IMR-90 (cell line): ENCODE measurements at places on chromosomes 16 and 17.

- H3K27ac ChIP-seq = peak overlapping the region; percentile 53
- H3K4me3 ChIP-seq = peak overlapping the region; percentile 21; the same call in 1 of the 2 replicates
- DNase-seq = no peak
- no peaks in the 10 kb centered on the region; the same call in 1 of the 2 replicates for H3K36me3 ChIP-seq
- H3K27me3 ChIP-seq = no peaks in the 10 kb centered on the region
Measured at GRCh38 chr17:17751489-17752088, 70.3 kb downstream of the RAI1 start.

DNA sequence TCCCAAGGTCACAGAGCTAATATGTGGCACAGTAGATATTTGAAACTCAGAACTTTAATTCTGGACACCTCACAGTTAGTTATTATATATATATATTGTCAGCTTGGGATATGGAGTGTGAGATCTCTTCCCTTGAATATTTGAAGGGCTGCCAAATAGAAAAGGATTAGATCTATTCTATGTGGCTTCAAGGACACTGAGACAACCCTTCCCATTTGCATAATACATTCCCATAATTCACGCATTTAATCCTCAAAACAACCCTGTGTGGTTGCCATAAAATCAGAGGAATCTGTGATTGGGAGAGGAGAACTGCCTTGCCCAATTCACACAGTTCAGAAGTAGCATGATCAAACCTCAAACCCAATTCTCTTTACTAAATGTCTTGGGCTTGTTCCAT lies 365.8 kb upstream of the DYNLRB2 start:
- H3K27me3 ChIP-seq = no peaks in the 10 kb centered on the region
- no peaks in the 10 kb centered on the region for H3K36me3 ChIP-seq
- DNase-seq = no peak
- peaks cover 12% of the 10 kb centered on the region; the same call in 1 of the 2 replicates for H3K4me1 ChIP-seq

DNA sequence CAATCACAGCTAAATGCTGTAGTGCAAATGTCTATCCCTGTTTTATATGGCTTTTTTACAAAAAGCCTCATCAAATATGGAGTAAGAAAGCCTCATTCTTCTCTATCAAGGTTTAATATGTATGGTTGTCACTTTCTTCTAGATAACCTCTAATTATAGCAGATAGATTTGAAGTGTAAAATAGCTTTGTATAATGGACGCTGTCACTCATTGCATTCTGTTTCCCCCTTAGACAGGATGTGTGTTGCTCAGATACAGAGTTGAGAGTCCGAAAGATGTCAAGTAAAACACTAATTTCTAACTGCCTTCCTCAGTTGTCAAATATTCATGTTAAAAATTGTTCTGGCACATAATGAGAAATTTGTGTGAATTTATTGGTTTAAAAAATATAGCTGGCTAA lies 88.0 kb downstream of the NLK start:
- no peak for DNase-seq
- peak overlapping the region; percentile 9; the same call in 1 of the 2 replicates for H3K27ac ChIP-seq
- H3K4me3 ChIP-seq = no peak overlapping the region
- H3K36me3 ChIP-seq = peaks cover 12% of the 10 kb centered on the region
- no peaks in the 10 kb centered on the region for H3K27me3 ChIP-seq

DNA sequence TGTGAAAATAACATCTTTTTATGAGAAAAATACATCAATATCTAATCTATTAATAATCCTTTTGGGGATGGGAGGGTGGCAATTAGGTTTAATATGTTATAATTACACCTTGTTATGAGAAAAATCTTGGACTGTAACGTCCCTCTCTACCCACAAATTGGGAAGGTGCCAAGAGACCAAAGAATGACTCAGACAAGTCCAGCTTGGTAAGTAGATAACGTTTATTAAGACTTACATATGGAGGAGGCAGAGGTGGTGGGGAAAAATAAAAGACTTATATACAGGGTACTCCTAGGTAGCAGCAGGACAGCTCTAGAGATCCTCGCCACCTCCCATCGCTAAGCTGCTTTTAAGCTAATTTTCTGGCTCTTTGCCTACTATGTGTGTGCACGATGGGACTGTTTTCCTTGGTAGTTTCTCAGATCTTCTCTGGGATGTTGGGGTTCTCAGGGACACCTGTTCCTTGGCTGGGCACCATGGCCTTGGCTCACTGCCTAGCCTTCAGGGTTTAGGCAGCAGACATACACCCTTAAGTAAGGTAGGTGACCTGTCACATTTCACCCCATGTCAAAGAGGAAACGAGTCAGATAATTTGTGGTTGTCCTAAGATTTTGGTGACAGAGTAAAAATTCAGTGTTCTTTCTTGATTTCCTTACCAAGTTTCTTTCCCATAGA lies 31.5 kb downstream of the RBL2 start:
- peaks cover 3% of the 10 kb centered on the region for H3K4me1 ChIP-seq
- no peak overlapping the region for H3K27ac ChIP-seq
- peaks cover 34% of the 10 kb centered on the region for H3K36me3 ChIP-seq
- peak; percentile 80 for DNase-seq
- H3K27me3 ChIP-seq = no peaks in the 10 kb centered on the region
- H3K4me3 ChIP-seq = no peak overlapping the region

DNA sequence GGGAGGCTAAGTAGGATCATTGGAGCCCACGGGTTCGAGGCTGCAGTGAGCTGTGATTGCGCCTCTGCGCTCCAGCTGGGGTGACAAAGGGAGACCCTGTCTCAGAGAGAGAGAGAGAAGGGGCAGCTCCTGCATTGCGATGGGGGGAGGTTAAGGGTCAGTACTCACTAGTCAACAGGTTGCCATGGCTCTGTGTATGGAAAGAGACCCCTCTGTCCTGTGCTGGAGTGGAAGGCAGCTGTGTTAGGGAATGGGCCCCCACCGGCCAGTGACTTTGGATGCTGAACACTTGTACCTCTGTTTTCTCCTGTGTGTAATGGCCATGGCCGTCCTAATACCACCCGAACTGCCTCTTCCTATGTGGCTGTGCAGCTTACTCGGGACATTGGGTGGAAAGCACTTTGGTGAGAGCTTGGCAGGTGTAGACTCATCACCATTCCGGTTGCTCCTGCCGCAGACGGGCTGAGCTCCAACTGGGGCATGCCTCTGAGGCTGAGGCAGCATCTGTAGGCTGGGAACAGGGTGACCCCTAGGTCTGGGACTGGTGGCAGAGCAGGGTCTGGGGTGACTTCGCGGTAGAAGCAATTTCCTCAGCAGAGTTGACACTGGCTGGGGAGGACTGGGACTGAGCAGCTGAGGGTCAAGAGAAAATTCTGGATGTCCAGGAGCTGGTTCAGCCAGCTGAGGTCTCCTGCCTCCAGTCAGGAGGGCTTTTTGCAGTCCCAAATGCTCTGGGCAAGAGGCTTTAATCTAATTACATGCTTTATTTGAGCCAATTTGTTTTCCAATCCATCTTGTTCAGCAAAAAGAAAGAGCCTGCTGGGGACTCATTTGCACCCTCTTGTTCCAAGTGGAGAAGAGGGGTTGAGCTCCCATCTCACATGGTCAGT lies 184.5 kb downstream of the NTN1 start:
- H3K4me1 ChIP-seq = no peaks in the 10 kb centered on the region; the same call in 1 of the 2 replicates
- no peaks in the 10 kb centered on the region for H3K36me3 ChIP-seq
- peaks cover 17% of the 10 kb centered on the region; the same call in 1 of the 2 replicates for H3K27me3 ChIP-seq

DNA sequence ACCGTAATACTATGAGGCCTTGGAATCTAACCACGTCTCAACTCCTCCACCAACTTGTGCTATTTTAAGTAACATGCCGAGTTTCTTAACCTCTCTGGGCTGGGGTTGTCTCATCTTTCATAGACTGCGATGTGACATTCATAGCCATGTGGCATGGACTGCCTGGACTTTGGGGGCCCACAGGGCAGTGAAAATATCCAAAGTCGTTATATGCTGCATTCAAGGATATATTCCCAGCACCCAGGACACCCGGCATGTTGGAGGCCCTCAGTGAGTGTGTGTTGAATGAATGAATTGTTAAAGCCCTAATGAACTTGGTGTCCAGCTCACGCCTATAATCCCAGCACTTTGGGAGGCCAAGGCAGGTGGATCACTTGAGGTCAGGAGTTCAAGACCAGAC lies 203.1 kb downstream of the CBLN1 start:
- H3K27ac ChIP-seq = no peak overlapping the region
- no peak for DNase-seq
- H3K27me3 ChIP-seq = no peaks in the 10 kb centered on the region
- no peaks in the 10 kb centered on the region for H3K4me1 ChIP-seq
- H3K4me3 ChIP-seq = no peak overlapping the region

DNA sequence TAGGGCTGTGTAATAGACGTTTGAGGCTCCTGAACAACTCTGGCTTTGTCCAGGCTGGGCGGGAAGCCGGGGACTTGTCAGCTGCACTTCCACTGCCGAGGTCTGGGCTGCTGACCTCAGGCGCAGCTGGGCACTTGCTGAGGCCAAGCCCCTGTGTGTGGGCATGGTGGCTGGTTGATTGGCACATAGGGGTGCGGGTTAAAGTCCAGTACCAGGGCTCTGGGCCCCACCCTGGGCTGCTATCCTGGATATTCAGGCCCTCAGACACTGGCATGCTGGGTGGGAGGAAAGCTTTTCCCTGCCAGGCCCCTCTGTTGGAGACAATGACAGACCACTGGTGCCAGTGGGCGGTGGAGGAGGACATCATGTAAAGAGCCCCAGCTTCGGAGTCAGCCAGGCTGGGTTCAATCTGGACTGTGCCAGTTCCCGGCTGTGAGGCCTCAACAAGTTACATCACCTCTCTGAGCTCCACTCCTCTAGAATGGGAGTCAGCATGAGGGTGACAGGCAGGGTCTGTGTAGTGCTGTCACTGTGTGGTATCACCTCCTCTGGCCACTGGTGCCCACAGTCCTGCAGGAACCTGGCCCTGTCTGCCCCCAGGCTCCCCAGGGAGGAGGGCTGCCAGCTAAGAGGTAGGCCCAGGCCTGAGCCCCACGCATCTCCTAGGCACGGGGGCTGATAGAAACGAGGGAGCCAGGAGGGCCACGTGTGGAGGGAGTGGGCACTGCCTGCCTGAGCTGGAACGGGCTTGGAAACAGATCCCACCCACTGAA lies 42.5 kb downstream of the PSME3IP1 start:
- no peak for DNase-seq
- H3K4me3 ChIP-seq = no peak overlapping the region
- no peaks in the 10 kb centered on the region for H3K36me3 ChIP-seq
- H3K27me3 ChIP-seq = no peaks in the 10 kb centered on the region
- no peak overlapping the region for H3K27ac ChIP-seq
- H3K4me1 ChIP-seq = peaks cover 6% of the 10 kb centered on the region; the same call in 1 of the 2 replicates

GRCh38 chr16:30619202-30619601 lies 9.0 kb upstream of the ZNF689 start:
- H3K27me3 ChIP-seq = peaks cover 15% of the 10 kb centered on the region
- no peak for DNase-seq
- H3K4me3 ChIP-seq = no peak overlapping the region
- no peaks in the 10 kb centered on the region for H3K4me1 ChIP-seq
- no peaks in the 10 kb centered on the region for H3K36me3 ChIP-seq

DNA sequence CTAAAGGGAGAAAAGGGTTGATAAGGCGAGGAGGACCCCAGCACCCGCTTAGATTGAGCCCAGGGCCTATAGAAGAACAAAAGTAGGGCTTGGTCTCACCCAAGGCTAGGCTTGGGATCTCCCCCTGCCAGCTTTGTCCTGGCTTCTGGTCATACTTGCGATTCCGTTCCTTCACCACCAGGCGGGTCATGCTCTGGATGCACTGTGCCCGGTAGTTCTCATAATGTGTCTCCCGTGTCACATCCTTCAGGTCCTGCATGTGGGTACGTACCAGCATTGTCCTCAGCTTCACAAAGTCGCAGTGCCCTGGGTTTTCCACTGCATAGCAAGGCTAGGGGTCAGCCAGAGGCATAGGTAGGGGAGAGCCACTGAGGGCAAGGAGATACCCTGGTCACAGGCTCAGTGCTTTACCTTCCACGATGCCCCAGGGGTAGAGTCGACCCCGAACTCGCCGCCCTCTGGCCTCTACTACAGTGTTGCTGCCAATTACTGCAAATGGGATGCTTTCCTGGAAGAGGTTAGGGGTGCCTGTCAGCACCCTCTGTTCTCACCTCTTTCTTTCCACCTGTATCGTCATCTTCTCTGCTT lies 6.5 kb upstream of the MTMR4 start:
- no peaks in the 10 kb centered on the region for H3K27me3 ChIP-seq
- peak; percentile 13 for DNase-seq
- peaks cover 15% of the 10 kb centered on the region for H3K4me1 ChIP-seq
